ENCODE measurements at places on chromosomes 16 and 17.

DNA sequence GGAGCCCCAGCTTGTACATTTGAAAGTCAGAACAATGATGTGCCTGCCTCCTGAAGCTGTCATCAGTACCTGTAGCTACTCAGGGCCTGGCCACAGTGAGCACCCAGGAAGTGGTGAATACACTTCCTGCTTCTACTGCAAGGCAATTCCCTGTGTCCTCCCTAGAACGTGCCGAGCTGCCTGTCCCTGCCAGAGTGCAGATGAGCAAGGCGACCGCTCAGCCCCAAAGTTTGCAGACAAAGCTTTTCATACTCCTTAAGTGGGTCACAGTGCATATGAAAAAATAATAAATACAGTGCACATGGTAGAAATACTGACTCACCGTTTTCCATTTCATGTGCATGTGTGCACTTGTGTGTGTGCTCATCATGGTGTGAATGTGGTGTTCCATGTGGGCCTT, 77.3 kb downstream of the MPRIP start:
- peak; percentile 59 for DNase-seq

- no peak for DNase-seq
Measured at GRCh38 chr16:287298-287811, 4.4 kb downstream of the PDIA2 start.

DNA sequence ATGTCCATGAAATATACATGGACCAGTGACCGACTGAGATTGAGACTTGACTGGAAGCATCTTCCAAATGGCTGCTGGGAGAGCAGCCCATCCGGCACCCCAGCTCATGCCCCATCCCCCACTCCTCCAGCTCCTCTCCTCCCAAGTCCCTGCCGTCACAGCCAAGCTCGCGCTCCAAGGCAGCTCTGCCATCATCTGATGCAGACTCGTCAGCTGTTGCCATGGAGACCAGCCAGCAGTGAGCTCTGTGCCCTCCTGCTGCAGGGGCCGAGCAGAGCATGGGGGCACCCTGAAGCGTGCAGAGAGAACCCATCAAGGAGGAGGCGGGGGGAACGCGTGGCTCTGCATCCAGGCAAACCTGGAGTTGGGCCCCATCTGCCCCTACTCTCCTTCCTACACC, 74.5 kb upstream of the TNRC6C start:
- peak; percentile 28 for DNase-seq

GRCh38 chr17:44326861-44327444, 2.3 kb upstream of the SLC25A39 start:
- peak; percentile 92 for DNase-seq

DNA sequence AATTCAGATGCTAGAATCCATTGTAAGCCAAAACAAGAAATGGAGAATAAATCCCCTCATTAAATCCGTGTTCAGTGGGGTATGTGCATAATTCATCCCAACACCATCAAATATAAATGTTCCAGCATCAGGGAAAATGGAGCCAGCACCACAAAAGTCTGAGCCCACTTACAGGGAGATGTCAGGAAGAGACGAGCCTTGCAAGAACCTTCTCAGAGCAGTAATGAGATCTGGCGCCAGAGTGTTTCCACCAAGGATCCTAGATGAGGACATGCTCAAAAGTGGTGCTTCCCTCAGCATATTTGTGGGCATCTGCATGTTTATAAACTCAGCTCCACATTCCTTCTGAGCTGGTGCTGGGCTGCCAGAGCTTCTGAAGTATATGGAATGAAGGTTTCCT, 541.9 kb upstream of the C16orf82 start:
- DNase-seq = no peak

GRCh38 chr17:50421308-50422051, 4.5 kb upstream of the ACSF2 start:
- no peak for DNase-seq

DNA sequence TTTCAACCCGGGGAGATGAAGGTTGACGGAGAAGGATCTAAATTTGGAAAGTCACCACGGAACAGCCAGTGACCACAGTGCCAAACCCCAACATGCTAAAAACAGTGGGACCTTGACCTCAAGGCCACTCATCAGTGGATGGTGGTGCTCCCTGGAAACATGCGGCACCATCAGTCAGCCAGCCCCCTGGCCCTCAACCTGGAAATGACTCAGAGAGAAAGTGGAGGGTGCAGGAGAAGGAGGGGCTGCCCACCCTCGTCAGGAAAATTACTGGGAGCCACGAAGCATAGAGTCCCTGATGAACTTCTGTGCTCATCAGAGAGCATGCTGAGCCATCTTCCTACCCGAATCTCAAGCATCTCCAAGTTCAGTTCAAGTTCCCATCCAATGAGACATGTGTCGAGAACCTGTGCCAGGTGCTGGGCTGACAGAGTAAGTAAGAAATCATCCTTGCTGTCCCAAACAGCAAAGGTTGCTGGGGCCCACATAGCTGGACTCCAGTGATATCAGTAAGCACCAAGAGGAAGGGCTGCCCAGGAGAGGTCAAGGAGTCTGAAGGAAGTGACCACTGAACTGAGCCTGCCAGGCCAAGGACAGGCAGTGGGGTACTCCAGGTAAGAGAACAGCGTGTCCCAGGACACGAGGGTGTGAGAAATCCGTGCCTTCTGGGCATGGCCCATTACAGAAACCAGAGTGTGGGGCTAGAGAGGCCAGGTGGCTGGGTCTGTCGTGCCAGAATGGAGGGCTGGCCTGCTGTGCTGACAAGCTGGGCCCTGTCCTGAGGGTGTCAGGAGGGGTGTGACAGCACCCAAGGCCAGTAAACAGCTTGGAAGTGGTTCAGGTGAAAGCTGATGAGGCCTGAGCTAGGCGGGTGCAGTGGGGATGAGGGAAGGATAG, 5.2 kb downstream of the PECAM1 start:
- no peak for DNase-seq

GRCh38 chr17:1123393-1123831, 56.4 kb downstream of the ABR start:
- DNase-seq = no peak

DNA sequence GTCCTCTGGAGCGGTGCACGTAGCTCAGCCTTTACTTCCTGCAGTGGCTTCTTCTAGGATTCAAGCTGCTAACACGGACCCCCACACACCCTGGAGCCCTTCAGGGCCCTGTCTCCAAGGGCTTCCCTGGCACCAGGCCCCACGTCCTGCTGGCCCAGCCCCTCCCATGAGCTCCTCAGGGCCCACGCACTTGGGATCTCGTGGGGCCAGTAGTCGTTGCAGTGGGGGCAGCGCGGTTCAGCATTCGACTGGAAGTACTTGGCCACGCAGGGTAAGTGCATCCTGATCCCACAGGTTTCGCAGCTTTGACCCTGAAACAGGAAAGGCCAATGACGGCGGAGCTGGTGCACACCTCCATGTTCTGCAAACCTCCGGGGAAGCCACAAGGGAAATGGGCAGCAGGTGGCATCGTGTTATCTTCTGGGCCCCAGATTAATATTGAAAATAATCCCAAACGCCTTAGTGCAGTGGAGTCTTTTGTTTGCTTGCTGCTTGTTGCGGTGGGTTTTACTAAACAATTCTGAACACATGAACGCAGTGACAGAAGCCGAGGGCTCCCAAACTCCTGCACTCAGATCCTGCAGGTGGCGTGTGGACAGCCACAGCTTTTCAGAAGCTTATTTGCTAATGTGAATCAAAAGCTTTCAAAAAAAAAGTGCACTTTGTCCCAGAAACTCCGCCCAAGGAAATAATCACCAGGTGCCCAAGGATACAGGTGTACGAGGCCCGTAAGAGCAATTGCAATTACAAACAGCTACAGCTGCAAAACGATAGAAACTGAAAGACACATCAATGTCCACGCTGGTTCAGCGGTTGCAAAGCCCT, 22.4 kb downstream of the KDM8 start:
- no peak for DNase-seq

DNA sequence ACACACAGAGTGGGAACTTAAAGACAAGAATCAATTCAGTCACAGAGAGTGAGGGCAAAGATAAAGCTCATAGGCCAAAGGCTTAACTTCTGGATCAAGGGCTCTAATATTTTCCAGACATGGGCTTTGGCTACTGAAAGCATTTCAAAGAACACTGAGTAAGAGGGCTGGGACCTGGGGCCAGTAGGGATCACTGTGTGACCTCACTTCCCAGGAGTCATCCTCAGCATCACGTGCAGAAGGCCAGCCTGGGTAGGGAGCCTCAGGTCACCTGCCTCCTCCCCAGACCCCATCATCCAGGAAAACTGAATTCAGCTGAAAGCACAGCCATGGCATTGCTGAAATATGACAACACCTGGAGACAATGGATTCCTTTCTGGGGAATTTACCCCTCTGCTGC, 163.5 kb downstream of the RAB11FIP4 start:
- no peak for DNase-seq

GRCh38 chr17:7444682-7445618, at the start of gene CHRNB1:
Gene CHRNB1 (plus strand): TSS chr17:7445061. CDS start chr17:7445128, 67 bp downstream.
- no peak for DNase-seq

DNA sequence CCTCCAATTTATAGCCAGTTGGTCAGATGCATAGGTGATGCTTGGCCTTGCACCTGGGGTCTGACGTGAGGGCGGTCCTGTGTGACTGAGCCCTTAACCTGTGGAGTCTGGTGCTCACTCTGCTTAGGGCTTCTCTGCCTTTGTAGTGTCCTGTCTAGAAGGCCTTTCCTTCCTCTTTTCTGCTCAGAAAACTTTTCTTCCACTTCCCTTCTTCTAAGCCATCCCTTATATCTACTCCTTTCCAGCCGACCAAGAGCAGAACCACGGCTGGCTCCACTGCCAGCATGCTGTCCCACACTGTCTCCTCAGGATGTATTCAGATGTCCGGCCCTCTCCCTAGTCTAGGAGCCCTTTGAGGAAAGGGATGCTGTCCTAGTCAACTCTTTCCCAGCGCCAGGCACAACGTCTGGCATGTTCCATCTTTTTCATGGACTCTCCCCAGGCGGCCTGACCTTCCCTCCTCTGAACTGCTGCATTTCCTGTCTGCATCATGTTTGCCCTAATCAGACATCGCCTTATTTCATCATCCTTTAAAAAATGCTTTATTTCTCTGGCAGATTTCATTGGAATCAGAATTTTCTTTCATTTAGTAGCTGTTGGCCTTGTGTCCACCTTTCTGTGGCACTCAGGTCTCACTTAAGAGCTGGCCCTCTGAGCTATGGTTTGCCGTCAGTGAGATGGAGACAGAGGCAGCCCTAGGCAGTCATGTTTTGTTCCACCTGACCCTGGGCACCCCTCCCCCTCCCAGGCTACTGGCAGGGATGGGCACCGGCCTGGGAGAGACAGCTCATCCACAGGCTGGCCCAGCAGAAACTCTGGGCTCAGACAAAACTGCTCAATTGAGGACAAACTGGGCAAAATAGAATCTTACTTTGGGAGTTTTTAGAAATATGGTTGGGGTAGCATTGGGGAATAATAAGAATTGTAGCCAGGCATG, 15.5 kb upstream of the BRCA1 start:
- no peak for DNase-seq

DNA sequence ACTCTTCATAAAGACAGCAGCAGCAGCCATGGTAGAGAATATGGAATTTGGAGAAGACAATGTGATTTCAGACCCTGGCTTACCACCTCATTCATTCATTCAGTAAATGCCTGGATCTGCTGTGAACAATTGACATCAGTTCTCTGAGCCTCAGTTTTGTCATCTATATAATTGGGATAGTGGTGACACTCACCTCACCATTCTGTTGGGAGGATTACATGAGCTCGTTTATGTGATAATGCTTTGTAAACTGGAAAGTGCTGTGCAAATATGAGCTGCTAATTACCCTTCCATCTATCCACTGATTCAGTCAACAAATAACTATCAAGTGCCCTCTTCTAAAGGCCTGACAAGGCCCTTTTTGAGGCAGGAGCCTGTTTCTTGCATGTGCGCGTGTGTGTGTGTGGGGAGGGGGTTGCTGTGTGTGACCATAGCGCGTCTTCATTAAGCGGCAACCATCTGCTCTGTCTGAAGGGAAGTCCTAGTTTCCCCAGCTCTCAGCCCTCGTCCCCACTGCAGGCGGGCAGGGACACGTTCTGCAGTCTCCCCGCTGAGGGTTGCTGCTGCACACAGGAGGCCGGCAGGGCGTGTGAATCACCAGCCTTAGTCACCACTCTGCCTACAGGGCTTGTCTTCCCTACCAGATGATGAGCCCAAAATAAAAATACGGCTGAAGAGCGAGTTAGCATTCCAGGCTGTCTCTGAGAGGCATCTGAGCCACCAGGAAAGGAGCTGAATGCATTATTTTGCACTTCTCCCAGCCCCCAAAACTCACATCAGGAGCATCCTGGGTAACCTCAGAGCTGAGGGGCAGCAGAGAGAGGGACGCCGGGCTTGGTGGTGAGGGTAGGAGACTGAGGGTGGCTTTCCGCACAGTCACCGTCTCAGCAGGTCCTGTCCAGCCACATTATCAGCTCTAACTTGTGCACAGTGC, 19.9 kb downstream of the ARL4D start:
- DNase-seq = no peak

- DNase-seq = no peak
Measured at GRCh38 chr17:60161598-60162330, 12.0 kb downstream of the CA4 start.

- no peak for DNase-seq
Measured at GRCh38 chr17:83091257-83092141, 12.1 kb downstream of the METRNL start.

DNA sequence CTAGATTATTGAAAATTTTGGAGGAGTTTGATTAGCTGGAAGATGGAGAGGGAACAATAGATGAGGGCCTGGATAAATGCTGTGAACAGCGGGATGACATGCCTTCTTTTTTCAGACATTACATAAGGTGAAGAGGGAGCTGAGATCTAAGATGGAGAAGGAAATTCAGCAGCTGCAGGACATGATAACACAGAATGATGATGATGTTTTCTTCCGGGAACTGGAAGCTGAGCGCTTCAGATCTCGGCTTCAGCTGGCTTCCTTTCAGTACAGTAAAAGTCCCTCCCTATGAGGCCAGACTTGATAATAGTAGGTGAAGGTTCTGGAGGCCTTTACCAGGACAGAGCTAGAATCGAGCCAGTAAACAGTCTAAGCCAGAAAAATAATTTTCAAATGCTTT, 30.7 kb downstream of the CEP95 start:
- DNase-seq = no peak

DNA sequence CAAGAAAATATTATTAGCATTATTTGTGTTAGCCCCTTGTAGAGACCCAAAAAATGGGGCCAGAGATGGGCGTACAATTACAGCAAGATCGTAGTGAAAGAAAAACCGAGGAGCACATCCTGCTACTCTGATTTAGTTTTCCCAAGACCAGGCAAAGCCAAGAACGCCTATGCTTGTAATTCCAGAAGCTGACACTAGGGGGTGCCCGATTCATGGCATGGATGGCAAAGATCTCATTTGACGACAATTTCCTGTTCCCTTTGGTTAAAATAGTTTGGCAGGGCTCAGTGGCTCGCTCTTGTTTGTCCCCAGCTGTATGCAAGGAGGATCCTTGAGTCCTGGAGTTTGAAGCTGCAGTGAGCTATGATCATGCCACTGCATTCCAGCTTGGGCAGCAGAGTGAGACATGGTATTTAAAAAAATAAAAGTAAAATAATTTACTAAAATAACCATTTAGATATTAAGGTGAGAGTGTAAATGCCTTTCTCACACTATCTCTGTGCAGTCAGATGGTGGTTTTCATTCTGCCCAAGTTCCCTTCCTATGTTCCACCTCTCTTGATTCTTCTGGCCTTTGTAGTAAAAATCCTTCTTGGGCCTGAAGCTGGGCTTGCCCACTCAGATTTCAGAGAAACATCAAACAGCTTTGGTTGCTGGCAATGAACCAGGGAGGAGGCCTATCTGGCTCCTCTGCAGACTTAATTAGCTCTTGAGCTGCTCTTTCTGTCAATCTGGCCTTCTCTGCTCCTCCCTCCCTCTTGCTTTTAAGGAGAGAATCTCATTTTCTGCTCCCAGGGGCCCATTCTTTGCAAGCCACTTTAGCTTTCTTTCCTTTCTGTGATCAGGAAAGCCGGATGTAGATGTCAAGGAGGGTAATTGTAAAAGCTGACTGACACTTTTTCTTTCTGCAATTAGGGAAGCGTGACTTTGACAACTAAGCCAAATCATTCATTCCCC, 31.2 kb downstream of the TMEM238L start:
- DNase-seq = peak; percentile 9
